ENCODE measurements at places on chromosomes 1 and 21.

DNA sequence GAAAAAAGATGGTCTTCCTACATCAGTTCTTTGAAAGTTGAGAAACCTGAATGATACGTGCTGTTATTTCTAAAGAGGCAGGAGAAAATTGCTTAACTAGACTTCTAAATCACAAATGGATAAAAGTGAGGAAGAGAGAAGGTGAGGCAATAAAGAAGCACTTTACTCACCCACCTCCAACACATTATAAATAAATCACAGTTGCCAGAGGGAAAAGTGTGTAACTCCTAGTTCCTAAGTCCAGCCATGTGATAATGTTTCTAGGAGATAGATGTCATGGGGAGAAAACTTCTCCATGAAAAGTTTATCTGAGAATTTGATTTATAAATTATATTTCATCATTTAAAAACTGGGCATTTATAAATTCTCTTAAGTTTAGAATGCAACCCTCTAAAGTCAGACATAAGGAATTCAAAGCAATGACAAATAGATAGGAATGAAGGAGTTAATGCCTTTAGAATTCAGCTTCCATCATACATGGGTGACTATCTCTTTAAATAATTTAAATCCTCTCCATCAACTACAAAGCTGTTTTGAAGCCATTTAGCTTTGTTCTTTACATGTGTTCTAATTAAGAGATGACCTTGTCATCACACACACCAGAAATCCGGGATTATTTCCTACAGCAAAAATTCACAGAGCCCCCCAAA is 60.0 kb downstream of the NRIP1 start:
- no peak for DNase-seq

GRCh38 chr1:24961961-24962861 is 32.1 kb upstream of the RUNX3 start:
- DNase-seq: no peak

- DNase-seq: no peak
These were observed 94.3 kb downstream of the KCNJ6 start for GRCh38 chr21:37821786-37822450.

DNA sequence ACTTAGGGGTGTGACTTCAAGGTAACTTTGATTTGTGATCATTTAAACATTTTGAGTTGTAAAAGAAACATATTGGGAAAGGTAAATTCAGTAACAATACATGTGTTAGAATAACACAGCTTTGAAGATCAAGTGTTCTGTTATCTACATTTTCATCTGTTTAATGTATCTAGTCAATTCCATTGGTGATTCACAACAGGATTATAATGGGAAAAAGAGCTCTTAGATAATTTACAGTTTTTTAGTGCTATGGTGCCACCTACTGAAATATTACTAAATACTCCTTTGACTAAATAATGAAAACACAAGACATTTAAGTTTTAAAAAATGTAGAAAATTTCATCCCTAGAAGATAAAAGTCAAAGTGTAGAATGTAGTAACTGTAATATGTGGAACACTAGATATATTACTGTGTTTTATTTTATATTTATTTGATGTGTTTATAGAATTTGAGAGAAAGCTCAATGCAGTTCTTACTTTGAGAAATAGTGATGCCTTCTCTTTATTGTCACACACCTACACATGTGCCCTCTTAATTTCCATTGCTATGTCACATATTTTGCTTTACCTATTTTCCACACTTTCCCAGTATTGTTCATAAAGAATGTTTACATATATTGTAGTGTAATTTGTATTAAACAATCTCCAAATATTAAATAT is 47.4 kb downstream of the PTPRC start:
- no peak for DNase-seq

- no peak for DNase-seq
These were observed 53.3 kb downstream of the SYF2 start for GRCh38 chr1:25178917-25179561.

DNA sequence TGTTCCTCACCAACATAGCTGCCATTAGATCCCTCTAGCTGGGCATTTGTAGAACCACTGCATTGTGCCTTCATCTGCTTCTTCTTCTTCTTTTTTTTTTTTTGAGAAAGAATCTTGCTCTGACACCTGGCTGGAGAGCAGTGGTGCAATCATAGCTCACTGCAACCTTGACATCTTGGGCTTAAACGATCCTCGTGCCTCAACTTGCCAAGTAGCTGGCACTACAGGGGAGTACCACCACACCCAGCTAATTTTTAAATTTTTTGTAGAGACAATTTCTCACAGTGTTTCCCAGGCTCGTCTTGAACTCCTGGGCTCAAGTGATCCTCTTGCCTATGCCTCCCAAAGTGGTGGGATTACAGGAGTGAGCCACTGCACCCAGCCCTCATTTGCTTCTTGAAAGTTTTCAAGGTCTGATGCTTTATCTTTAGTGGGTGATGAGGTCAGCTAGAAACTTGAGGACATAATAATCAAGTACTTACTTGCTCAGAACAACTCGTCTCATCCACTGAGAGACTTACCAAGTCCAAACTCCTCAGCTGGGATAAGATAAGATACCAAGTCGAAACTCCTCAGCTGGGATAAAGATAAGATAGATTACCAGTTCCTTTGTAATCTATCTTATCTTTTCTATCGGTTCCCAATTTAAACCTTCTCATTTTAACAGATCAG is 71.5 kb downstream of the MACF1 start:
- DNase-seq: no peak
